T-helper 1 cell (primary cell): ENCODE measurements at places on chromosomes 13 and 19.

- no peak for DNase-seq
Measured at GRCh38 chr19:41546386-41546789, 29.6 kb upstream of the CEACAM21 start.

- DNase-seq: no peak
Measured at GRCh38 chr19:49807904-49808675, 5.0 kb downstream of the FUZ start.

DNA sequence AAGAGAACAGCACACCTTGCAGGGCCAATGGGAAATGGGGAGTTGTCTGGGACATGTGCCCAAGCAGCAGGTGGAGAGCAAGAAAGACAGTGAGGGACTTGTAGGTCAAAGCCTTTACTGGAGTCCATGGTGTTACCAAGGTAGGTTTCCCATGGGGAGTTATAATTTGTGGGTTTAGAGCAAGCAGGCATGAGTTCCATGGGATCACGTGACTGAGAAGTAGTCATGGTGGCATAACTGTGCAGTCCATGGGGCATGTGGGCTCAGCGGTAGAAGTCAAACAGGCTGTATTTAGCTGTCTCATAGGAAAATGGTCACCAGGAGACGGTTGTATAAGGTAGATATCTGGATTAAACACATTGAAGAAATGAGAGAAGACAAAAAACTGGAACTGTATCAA, 715.1 kb downstream of the SLITRK1 start:
- no peak for DNase-seq

DNA sequence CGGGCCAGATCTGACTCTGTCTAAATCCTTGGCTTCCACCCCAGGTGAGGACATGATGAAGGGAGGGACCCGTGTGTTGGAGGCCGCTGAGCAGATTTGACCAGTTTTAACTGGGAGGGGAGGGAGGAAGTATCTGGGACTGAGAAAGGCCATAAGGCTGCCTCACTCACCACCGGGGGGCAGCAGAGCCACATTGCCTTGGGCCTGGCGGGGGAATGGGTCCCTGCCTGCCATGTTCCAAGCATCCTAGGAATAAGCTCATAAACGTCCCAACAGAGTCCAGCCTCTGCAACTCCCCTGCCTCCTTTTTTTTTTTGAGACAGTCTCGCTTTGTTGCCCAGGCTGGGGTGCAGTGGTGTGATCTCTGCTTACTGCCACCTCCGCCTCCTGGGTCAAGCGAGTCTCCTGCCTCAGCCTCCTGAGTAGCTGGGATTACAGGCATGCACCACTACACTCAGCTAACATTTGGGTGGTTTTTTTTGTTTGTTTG, 15.5 kb downstream of the MAST3 start:
- DNase-seq: peak; percentile 72

GRCh38 chr19:19866611-19867248, 1.0 kb downstream of the ZNF253 start:
- DNase-seq: peak; percentile 30

GRCh38 chr13:85314686-85315085, 484.5 kb downstream of the SLITRK6 start:
- no peak for DNase-seq

DNA sequence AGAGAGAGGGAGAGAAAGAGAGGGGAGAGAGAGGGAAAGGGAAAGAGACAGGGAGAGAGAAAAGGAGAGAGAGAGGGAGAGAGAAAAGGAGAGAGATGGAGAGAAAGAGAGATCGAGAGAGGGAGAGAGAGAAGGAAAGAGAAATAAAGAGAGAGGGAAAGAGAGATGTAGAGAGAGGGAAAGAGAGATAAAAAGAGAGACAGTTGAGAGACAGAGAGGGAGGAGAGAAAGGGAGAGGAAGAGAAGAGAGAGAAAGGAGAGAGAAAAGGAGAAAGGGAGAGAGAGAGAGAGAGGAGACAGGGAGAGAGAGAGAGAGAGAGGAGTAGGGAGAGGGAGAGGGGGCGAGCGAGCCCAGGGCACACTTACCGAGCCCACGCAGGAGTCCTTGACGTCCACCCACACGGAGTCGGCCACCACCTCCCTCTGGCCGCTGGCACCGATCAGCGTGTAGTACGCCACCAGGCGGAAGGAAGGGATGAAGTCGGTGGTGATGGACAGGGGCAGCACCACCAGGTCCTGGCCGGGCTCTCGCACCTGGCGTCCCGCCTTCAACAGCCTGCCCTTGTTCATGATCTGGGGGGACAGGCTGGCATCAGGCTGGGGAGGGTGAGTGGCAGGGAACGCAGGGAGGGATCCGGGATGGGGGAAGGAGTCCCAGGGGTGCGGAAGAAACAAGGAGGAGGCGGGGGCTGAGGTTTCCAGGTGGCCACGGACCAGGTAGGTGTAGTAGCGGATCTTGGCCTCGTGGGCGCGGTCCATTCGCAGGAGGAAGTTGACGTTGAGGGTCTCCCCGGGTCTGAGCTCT, 10.0 kb downstream of the C3 start:
- no peak for DNase-seq

GRCh38 chr13:99320693-99321481, 13.7 kb upstream of the GPR183 start:
- no peak for DNase-seq

- no peak for DNase-seq
Measured at GRCh38 chr13:30714629-30715371, 20.5 kb upstream of the ALOX5AP start.

DNA sequence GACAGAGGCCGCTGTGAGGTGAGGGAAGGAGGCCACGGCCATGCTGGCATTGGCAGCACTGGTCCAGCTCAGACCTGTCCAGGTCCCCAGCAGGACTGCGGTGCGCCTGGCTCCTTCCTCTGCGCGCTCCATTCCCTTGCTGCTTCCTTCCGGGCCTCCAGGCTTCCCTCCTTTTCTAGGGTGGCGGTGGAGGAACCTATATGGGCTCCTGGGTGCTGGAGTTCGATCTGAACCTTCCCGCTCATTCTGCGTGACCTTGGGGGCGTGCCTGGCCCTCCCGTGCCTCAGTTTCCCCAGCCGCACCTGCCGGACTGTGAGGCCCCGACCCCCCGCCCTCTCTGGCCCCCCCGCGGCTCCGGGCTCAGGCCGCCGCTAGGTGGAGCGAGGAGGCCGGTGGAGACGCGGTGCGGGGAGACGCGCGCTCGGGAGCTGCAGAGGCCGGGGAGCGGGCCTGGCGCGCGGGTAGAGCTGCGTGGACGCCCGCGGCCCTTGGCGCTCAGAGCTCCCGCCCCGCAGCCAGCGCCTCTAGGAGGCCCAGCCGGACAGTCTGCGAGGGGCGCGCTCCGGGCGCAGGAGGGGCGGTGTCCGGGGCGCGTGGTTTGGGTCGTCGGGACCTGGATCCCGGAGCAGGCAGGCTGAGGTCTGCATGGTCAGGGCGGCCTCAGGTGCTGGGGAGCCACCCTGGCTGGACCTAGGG, 29.9 kb downstream of the EFNA2 start:
- DNase-seq: no peak

DNA sequence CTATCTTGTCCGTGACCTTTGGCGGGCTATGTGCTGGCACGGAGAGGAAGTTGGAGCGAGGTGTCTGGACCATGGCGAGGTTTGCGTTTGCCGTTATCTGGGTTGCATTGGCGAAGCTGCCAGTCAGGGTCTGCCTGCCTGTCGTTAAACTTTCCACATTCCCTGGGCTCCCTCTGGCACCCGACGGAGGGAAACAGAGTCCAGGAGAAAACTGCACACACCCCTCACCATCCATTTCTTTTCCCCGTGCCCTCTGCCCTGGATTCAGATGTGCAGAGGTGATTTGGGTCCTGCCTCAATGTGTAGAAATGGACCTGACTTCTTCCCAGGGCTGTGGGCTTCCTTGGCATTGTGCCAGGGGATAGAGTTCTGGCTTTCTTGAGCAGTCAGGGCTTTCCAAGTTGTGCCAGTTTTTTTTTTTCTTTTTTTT, 142.4 kb downstream of the URI1 start:
- DNase-seq: no peak

GRCh38 chr13:31046711-31047279, 114.3 kb downstream of the TEX26 start:
- no peak for DNase-seq

DNA sequence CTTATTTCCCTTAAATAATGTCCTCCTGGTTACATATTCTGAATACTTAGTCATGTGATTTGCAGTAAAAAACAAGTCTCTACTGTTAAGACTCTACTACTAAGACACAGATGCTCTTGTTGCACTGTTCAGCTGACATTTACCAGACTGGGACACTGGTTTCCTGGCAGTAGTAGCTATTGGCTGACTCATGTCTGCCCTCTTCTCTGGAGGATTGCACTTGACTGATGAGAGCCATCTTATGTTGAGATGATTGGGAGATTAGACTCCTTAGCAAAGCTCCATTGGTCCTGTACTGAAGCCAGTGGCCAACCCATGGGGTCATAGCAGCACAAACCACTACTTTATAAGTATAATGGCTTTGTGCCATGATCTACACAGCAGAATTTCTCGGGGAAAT, 1672.6 kb upstream of the PCDH20 start:
- DNase-seq: no peak

DNA sequence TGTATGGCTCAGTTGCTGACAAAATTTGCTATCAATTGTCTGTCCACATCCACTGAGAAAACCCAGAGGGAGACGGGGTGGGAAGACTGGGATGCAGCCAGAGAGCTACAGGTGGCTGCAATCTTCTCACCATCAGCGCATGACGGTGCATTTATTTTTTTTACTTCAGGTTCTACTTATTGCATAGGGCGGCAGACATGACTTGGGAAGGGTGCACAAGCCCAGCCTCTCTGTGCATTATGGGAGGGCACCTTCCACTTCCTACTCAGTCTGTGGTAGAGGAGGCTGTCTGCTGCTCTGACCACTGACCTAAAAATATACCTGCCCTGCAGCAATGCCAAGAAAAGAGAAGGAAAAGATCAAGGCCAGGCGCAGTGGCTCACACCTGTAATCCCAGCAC, 73.1 kb downstream of the ABCC4 start:
- DNase-seq: no peak

GRCh38 chr13:114174529-114174961, 4.5 kb upstream of the CFAP97D2 start:
- no peak for DNase-seq
